Cerebellar nuclear complex (tissue), 1 donor: ENCODE measurements at places on chromosomes 12 and 14.

- no peak for DNase-seq
These were observed 736.4 kb upstream of the LRFN5 start for GRCh38 chr14:40870252-40870651.

- DNase-seq: no peak
These were observed 28.6 kb upstream of the LHX5 start for GRCh38 chr12:113500306-113500675.

DNA sequence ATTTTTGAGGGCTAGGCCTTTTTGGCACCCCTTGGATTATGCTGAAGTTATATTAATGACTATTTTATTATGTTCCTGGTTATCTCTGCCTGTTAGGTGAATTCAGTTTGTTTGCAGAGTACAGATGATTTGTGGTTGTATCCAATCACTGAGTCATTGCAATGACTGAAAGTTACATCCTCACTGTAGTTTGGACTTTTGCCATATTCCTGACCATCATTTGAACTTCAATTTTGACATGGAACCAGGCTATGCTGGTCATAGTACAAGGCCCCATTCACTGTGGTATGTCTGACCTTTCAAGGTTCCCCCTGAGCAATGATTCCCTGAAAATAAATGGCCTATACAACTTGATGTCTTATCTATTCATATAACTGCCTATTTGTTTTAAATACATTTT lies 621.0 kb downstream of the CCER1 start:
- DNase-seq: no peak

GRCh38 chr12:92041742-92042141 lies 103.9 kb downstream of the BTG1 start:
- no peak for DNase-seq

DNA sequence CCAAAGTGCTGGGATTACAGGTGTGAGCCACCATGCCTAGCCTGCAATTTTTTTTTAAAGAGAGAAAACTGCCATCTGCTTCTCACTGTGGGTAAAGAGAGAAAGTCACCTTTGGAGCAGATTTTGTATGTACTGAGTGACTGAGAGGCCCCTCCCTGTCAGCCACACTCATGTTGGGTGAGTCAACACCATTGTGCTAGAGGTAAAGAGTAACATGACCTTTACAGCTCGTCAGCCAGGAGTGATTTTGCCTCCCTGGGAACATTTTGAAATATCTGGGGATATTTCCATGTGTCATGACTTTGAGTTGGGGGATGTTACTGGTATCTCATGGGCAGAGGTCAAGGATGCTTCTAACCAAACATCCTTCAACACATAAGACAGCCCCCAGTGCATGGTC lies 115.2 kb downstream of the KSR2 start:
- no peak for DNase-seq

DNA sequence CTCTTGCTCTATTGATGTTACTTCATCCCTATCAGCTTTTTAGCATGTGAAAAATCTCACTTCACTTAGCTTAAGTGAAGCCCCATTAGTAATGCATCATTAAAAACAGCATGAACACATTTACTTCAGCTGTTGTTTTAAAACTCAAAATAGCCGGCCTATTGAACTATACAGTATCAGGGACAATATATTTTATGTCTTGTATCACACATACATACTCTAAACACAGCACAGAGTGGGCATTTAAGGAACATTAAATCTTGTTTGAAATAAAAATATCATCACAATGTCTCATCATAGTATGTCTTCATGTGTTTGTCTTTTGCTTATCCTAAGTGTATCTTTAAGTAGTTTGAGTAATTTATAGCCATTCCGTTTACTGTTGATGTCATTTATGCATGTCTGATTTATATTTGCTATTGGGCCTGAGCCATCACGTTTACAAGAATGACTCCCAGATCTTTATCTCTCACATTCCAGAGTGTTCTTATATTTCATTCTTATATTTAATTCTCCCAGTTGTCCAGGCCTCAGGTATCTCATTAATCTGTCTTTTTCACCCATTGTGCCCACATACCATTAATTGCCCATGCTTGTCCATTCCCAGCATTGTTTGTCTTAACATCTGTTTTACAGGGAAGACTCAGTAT lies 57.5 kb downstream of the ARHGAP5 start:
- DNase-seq: no peak

DNA sequence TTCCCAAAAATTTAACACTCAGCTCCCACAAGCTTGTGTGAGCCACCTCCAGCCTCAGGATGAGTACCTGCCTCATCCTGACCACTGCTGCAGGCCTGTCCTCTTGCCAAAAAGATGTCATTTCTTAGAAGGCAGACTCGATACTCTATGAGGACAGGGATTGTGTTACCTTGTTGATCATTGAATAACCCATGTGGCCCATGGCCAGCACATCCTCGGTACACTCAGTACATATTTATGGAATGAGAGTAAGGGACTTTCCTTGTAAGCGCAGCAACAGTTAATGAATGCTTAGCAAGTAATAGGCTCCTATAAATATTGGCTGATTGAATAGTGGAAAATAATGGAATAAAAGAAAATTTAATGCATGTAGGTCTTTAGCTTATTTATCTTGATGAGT lies 15.3 kb upstream of the DGLUCY start:
- DNase-seq: no peak

- DNase-seq: no peak
These were observed 162.7 kb downstream of the GRIP1 start for GRCh38 chr12:66516133-66516532.

- no peak for DNase-seq
These were observed 6.1 kb upstream of the FGF6 start for GRCh38 chr12:4451694-4452093.

DNA sequence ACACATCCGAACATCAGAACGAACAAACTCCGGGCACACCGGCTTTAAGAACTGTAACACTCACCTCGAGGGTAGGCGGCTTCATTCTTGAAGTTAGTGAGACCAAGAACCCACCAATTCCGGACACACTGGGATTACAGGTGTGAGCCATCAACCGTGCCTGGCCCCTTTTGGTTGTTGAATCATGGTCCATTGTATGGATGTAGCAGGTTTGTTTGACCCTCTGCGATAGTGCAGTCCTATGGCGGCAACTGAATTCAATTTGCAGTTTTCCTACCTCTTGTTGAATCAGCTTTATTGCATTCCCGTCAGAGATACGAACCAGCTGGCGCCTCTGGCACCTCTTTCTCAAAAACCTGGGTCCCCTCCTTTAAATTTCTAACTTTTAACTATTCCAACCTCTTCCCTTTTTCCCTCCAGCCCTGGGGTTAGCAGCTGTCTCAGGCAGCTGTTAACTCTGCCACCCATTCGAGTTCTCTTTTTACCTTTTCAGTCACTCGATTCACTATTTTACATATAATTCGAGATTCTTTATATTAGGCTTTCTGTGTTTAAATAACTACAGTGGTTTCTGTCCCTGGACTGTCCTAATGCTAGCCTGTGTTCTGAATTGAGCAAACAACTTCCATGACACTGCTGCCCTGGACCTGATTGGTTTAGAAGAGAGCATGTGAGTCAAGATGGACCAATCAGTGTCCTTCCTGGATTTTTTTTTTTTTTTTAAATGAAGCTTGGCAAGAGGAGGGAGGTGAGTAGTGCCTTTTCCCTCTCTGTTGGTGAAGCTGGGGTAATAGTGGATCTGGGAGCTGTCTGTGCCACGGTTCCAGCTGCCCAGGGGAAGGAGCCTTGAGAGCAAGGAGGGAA lies 261.5 kb downstream of the PCNX1 start:
- no peak for DNase-seq

DNA sequence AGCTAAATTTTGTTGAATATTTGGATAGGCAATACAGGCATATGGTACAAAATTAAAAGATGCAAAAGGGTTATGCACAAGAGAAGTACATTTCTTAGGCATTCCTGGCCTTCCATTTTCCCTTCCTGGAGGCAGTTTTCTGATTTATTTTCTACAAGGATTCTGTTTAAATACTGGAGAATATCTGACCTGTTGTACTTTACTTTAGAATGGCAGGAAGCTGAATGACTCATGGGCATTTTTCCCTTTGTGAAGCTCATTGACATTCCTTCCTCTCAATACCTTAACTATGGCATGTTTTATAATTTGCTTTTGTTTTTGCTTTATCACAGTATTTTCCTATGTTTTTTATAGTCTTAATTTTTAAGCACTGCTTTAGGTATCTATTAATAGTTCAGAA lies 62.7 kb downstream of the RCOR1 start:
- DNase-seq: no peak

DNA sequence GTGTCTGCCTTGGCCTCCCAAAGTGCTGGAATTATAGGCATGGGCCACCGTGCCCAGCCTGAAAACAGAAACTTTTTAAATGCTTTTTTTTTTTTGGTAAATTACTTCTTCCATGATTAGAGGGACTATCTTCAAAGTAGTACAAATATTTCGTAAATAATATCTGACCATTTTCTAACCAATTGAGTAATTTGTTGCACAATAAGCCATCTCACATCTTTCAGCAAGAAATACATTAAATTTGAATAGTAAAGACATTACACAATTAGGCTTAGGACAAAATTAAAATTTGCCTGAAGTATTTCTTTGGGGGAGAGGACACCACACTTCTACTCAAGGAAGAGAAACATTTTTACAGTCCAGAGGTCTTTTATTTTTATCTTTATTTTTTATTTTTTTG lies 84.7 kb upstream of the STRN3 start:
- DNase-seq: no peak

DNA sequence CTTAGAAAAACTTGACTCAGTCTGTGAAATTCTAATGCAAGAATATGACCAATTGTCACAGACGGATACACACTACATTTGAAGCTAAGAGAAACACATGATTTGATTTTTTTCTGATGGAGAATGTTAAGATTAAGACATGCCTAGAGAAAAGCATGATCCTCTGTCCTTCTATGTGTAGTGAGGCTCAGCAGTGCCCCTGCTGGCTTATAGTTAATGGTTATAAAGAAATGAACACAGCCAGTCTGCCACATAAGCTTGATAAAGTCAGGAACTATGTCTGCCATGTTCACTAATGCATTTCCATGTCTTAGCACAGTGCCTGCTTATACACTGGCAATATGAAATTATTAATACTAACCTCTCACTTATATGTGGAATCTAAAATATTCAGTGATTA lies 168.1 kb upstream of the DAAM1 start:
- no peak for DNase-seq

DNA sequence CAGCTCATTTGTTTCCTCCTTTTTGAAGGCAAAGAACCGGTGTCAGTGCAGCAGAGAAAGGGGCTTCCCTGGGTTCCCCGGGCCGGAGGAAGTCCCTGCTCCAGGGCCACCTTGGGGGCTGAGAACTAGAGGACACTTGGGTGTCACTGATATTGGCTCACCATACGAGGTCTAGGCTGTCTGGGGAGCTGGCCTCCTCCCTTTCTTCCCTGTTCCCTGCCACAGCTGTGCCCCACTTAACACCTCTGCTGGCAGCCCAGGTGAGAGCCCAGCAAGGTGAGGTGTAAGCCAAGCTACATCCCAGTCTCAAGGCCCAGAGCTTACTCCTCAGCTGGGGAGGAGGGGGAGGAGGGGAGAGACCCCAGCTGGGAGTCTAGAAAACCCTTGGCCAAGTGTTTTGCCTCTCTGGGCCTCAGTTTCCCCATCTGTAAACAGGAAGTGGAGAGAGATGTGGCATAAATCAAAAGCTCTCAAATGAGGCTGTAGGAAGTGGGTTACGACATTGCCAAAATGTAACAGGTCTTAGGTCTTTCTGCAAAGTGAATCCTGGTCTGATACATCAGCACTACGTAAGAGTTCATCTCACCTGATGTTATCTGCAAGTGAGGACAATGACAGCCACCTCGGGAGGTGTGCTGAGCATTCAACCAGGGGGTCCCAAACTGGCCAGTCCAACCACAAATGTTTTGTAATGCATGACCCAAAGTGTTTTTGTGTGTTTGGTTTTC lies 25.5 kb downstream of the RASAL1 start:
- DNase-seq: no peak

DNA sequence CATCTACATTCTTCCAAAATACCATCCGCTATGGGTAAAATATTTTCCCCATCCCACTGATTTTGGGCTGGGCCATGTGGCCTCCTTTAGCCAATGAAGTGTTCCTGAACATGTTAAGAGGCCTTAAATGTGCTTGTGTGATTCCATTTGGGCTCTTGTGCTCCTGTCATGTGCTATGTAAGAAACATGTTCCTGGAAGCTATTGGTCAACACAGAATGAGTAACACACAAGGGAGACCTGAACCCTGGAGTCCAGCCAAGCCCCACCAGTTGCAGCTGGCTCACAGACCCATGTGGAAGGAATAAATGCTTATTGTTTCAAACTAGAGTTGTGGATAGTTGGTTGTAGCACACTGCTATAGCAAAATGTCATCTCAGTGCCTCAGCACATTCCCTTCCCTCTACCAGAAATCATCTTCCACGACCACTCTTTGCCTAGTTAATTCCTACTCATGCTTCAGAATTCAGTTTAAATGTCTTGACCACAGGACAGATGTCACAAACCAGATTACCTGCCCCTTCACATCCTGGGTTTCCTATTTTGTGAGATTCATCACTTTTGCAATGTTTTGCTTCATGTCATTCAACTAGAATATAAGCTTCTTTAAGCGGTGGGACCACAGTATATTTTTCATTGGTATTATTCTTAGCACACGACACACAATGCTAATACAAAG lies 217.3 kb upstream of the EEA1 start:
- DNase-seq: no peak

GRCh38 chr14:53494587-53494986 lies 341.5 kb upstream of the DDHD1 start:
- DNase-seq: no peak

DNA sequence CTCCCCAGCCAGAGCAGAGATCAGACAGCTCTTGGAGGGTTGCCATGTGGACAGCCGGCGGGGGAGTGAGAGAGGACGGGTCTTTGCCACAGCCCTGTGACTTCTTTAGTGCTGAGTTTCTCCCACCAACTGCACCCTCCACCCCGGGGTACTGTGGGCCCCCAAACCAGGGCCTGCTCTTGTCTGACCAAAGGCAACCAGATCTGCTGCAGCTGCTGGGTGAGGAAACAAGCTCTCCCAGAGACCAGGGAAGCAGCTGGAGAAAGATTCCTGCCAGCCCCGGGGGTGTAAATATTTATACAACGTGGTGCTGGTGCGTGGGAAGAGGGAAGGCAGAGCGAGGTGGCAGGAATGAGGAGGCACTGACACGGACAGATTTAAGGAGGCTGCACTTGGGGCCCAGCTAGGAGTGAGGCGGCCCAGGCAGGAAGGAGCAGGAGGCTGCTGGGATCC lies 14.3 kb upstream of the ZFP36L1 start:
- DNase-seq: no peak

DNA sequence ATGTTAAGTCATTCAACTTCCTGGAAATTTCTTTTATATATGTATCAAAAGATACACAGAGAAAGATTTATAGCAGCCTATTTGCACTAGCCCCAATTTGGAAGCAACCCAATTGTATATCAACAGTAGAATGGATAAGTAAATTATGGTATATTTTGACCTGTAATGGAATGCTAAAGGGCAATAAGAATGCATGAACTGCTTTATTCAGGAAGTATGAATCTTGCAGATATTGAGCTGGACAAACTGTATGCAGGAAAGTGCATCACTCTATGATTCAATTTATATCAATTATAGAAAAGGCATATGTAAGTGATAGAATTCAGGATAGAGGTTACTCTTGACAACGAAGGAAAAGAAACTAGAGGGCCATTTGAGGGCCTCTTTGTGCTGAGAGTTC lies 913.1 kb upstream of the FBXO33 start:
- no peak for DNase-seq
